ENCODE measurements at places on chromosomes 12 and 14. TPM values are rescaled to one million over a fixed set of nuclear protein-coding genes. Genes with fewer than 3 reads are reported as not detected.

GRCh38 chr12:22477166-22477893 lies 67.0 kb downstream of the C2CD5 start:
- no peak for DNase-seq

- DNase-seq = no peak
Measured at GRCh38 chr14:59251811-59252771, 63.6 kb downstream of the DAAM1 start.

- no peak for DNase-seq
Measured at GRCh38 chr12:57258977-57259970, 8.3 kb upstream of the STAC3 start.

DNA sequence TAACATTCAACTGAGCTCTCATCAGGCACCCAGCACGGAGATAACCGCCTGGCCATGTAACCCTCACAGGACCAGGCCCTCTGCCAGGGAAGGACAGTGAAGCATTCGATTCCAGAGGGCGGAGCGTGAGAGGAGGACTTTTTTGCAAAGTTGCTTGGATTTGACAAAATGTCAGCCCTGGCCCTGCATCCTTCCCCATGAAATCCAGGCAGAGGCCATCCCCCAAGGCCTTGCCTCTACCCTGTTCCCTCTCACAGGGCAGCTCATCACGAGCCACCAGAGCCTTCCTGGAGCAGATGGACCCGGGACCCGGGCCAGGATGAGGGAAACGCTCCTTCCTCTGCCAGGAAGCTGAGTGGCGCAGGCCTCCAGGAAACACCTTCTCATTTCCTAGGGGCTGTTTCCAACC lies 17.0 kb downstream of the CAMKK2 start:
- no peak for DNase-seq

The JDP2 gene
- 58.0 TPM for total RNA-seq

DNA sequence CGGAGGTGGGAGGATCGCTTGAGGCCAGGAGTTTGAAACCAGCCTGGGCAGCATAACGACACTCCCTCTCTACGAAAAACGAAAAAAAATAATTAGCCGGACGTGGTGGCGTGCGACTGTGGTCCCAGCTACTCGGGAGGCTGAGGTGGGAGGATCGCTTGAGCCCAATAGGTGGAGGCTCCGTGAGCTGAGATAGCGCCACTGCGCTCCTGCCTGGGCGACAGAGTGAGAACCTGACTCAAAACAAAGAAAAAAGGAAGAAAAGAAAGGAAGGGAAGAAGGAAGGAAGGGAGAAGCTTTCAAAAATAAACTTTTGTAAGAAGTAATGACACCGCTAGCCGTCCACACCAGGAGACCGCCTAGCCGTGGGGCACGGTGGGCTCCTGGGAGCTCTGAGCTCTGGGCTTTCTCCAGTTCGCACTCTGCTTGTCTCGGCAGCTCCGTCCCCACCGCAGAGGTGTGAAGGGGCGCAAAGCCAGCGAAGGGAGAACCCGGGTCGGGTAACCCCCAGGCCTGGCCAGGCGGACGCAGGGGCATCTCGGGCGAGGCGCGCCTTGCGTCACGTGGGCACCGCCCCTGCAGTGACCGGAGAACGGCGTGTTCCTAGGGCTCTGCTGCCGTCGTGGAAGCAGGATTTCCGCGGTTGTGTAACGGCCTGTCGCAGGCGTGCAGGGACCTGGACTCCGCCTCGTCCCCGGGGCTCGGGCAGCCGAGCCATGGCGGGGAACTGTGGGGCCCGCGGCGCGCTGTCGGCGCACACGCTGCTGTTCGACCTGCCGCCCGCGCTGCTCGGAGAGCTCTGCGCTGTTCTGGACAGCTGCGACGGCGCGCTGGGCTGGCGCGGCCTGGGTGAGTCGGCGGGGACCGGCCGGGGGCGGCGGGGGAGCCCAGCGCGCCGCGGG lies at the start of gene IRAK3:
Gene IRAK3 (plus strand): TSS at position 631 of the 902 bp plus-strand sequence. CDS start 86 bp downstream, at position 717.
- DNase-seq = peak; percentile 96

The SELPLG gene
- 31.9 TPM for total RNA-seq

- no peak for DNase-seq
Measured at GRCh38 chr12:28374556-28374955, 184.3 kb downstream of the CCDC91 start.

DNA sequence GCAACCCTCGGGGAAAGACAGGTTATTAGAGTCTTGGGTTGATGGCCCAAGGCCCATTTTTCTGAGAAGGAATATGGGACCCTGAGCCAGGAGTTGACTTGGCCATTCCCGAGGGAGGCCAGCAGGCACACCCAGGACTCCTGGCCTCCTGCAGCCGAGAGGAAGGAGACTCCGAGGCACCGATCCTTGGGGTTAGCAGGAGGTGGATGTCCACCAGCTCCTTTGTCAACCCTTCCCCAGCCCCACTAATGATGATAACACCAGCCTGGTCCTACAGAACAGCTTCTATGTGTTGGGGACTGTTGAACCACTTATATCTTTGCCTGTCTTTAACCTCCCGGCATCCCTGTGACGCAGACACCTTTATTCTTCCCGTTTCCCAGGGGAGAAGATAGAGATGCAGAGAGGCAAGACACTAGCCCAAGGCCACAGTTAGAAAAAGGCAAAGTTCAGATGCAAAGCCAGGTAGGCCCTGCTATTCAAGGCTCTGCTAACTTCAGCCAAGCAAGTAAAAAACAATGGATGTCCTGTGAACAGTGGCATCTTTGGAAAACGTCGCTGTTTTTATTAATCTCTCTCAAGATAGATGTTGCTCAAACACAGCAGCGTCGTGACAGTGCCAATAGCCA lies 767.3 kb upstream of the TBX3 start:
- DNase-seq = no peak

DNA sequence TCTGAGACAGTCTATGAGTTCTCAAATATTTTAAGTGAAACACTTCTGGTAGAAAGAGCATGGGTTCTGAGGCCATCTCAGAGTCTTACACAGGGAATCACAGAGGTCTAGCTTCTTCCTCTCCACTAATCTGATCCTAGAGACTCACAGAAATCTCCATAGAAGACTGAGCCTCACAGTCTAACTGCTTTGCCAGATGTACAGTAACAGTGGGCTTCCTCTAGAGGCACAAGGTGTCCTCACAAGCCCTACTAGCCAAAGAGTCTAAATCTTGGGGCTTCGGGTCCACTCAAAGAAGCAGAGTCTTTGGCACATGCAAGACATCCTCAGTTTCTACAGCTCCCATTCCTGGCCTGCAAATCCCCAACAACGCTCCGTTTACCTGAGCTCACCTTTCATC lies 14.1 kb downstream of the OR6J1 start:
- DNase-seq = no peak

The TMTC1 gene
- 37.4 TPM for total RNA-seq

The ZBTB39 gene
- total RNA-seq = 7.2 TPM

GRCh38 chr12:97259098-97259497 lies 203.5 kb upstream of the RMST start:
- no peak for DNase-seq

DNA sequence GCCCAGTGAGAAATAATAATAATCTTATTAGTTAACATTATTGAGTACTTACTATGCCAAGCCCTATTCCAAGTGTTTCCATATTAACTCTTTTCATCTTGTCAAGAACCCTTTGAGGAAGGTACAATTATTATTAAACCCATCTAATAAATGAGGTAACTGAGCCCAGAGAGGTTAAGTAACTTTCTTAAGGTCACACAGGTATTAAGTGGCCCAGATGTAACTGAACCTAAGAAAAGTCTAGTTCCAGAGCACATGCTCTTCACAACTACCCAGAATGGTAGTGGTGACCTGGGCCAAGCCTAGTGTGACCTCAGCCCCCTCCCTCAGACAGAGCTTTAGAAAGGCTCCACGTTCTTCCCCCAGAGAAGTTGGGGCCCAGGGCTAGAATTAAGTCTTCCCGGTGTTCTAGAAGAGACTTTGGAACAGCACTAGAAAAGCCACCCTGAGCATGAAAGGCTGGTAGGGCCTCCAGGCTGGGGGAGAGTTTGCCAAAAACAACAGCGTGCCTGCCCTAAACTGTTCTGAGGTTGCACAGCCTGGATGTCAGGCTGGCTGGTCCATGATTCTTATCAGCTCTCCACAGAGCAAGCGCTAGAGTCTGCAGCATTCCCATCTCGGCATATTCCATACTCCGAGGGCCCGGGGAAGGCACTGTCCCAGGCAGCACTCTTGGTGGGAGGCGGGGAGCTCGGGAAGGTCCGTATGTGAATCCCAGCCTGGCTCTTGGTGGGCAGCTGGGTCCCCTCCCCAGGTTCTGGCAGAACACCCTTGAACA lies 41.3 kb upstream of the CTDSP2 start:
- DNase-seq = no peak

- DNase-seq = no peak
Measured at GRCh38 chr14:66359500-66359899, 126.7 kb upstream of the CCDC196 start.

The TMPRSS12 gene
- total RNA-seq = not detected

GRCh38 chr14:38210587-38211216 lies 3.0 kb downstream of the SSTR1 start:
- peak; percentile 64 for DNase-seq

GRCh38 chr14:63510538-63510937 lies 32.6 kb downstream of the PPP2R5E start:
- DNase-seq = no peak

DNA sequence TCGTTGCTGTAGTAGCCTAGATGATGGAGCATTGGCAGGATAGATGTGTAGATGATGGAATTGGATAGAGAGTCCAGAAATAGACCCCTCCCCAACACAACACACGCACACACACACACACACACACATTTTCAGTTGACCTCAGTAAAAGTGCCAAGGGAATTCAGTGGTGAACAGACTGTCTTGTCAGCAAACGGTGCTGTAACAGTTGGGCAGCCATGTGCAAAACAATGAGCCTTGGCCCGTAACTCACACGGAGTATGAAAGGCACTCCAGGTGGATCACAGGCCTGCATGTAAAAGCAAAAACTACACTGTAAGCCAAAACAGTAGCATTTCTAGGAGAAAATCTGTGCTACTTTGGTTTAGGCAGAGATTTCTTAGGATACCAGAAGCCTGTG lies 87.8 kb downstream of the DDX51 start:
- no peak for DNase-seq

GRCh38 chr12:3493043-3493858 lies 2.2 kb downstream of the PRMT8 start:
- DNase-seq = no peak

- DNase-seq = no peak
Measured at GRCh38 chr12:93916402-93916801, 232.0 kb upstream of the PLXNC1 start.

The FERMT2 gene
- 103 TPM for total RNA-seq

- peak; percentile 68 for DNase-seq
Measured at GRCh38 chr12:108594-108993, 42.0 kb downstream of the IQSEC3 start.
